ENCODE measurements at places on chromosomes 7 and 10.
A peak's percentile ranks its signal among the peaks of the same experiment; 100 is the strongest.

DNA sequence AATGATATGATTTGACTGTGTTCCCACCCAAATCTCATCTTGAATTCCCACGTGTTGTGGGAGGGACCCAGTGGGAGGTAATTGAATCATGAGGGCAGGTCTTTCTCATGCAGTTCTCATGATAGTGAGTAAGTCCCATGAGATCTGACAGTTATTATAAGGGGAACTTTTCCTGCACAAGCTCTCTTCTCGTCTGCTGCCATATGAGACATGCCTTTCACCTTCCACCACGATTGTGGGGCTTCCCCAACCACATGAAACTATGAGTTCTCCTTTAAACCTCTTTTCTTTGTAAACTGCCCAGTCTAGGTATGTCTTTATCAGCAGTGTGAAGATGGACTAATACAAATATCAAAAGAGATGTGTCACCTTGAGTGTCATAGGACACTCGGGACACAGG lies 502.7 kb upstream of the PODXL start:
- no peak for DNase-seq

- DNase-seq, result no peak
These were observed 283.5 kb downstream of the PLXNA4 start for GRCh38 chr7:132292803-132293202.

GRCh38 chr7:69049326-69049725 lies 548.9 kb upstream of the AUTS2 start:
- DNase-seq, result no peak

- peak; percentile 92 for DNase-seq
These were observed at the start of gene CADPS2 for GRCh38 chr7:122886357-122887081. Gene CADPS2 (minus strand): TSS chr7:122886460. CDS start chr7:122886337, 123 bp downstream.

DNA sequence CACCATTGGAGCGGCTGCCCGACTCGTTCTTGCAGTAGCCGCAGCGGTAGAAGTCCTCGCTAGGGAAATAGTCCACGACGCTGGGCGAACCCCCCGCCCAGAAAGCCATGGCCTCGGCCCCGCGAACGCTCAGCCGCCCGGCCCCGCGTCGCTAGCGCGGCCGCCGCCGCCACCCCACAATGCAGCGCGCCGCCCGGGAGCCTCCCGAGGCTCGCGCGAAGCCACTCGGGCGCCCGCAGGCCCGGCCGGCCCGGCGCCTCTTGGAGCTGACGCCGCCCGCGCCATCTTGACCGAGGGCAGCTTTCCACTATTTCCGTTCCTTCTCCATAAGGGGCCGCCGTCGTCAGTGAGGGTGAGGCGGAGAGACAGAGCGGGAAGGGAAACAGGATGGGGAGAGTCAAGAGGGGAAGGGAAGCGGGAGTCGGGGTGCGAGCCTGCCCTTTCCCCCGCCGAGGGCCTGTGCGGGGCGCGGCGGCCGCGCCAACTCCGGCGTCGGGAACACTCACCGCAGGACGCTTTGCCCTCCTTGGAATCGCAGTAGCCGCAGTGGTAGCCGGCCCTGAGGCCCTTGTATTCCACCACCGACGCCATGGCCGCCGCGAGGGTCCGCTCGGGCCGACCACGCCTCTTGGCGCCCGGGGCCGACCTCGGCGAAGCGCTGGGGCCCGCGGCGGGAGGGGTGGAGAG lies at the start of gene ATE1:
Gene ATE1 (minus strand): TSS at position 191 of the 687 bp plus-strand sequence. CDS start 82 bp downstream, at position 109.
- DNase-seq, result peak; percentile 64

- no peak for DNase-seq
These were observed 558 bp downstream of the ARHGAP22 start for GRCh38 chr10:48604039-48604990.

- DNase-seq, result peak; percentile 23
These were observed 93.6 kb downstream of the PRLHR start for GRCh38 chr10:118501637-118502440.

DNA sequence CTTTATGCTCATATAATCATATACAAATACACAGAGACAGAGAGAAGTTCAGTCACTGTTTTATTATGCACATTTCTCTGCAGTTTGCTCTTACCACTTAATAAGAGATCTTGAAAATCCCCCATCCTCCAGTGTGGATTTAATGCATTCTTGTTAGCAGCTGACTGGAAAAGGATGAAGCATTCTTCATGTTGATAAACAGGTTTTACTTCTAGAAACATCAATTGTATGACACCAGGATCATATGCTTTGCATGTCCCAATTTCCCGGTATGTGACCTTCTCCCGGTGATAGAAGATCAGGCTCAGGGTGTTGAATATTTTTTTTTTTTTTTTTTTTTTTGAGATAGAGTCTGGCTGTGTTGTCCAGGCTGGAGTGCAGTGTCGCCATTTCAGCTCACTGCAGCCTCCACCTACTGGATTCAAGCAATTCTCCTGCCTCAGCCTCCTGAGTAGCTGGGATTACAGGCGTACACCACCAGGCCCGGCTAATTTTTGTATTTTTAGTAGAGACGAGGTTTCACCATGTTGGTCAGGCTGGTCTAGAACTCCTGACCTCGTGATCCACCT lies 6.2 kb upstream of the CREB3L2 start:
- DNase-seq, result no peak

DNA sequence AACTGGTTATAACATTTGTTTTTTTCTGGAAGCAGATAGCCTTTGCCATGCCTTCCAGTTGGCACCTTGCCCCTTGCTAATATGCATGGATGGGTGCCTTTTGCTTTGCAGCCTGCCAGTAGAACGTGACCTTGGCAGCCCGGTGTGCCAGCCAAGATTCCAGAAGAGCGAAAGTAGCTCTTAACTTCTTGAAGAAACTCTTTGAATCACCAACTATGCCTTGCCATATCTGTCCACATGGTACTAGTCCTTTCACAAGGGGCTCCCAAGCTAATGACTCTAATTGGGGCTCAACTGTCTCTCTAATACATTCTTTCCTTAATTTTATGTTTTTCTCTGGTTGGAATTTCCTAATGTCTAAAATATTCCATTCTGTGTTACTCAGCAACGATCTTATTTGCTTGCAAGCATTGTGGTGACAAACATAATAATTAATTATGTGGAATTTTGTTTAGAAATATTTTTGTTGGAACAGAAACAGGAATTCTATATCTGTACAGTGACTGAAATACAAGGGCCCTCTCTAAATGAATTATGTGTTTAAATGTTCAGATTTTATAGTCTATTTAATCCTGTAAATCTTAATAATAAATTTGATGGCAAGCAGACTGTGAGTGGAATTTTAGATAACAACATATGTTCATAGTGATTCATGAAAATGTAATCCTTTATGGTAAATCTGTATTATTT lies 45.8 kb downstream of the HDAC9 start:
- peak; percentile 12 for DNase-seq

GRCh38 chr10:51447119-51447518 lies 252.3 kb downstream of the CSTF2T start:
- DNase-seq, result no peak

DNA sequence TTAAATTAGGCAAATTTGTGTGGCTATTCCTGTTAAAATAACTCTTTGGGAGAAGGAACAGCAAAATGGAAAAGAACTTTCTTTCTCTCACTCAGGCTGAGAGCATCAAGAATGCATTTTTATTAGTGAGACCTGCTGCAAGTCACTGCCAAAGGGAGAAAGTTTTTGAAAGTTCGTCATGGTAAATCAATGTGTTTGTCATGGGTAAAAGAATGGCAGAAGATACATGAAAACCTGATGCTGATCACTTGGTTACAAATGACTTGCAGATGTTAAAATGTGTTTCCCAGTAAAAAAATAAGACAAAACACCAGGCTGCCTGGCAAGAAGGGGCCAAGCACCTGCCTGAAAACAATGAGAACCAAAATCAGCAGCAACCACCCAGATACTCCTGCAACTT lies 484.7 kb upstream of the NRP1 start:
- DNase-seq, result no peak

DNA sequence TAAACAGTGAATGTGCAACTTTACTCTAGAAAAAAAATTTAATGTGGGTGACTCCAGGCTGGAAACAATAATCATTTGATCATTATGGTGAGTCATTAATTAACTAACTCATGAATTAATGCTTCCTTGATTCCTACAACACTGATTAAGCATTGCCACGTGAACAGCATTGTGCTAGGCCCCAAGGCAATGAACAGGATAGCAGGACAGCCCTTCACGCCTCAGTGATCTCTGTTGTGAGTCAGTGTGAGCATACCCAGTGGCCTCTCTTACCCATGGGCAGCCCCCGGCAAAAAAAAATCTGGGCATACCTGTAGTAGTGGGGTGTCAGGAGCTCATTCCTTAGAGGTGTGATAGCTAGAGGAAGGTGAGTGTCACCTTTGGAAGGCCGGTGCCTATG lies 76.0 kb downstream of the DENND2A start:
- DNase-seq, result no peak
